ENCODE measurements at places on chromosomes 2 and 18. TPM values are rescaled to one million over a fixed set of nuclear protein-coding genes. Genes with fewer than 3 reads are reported as not detected.

The RFX8 gene
- not detected for total RNA-seq

The DPP4 gene
- total RNA-seq: not detected

The ST6GAL2 gene
- total RNA-seq: not detected

The GPBAR1 gene
- total RNA-seq: not detected

The NAT8 gene
- total RNA-seq: 2.4 TPM

The DYSF gene
- 0.56 TPM for total RNA-seq

The ITGB6 gene
- total RNA-seq: 0.03 TPM

The ANKRD29 gene
- 3.4 TPM for total RNA-seq

The NR4A2 gene
- 5.2 TPM for total RNA-seq

The SLC11A1 gene
- total RNA-seq: 0.11 TPM

The SERPINB12 gene
- total RNA-seq: not detected

DNA sequence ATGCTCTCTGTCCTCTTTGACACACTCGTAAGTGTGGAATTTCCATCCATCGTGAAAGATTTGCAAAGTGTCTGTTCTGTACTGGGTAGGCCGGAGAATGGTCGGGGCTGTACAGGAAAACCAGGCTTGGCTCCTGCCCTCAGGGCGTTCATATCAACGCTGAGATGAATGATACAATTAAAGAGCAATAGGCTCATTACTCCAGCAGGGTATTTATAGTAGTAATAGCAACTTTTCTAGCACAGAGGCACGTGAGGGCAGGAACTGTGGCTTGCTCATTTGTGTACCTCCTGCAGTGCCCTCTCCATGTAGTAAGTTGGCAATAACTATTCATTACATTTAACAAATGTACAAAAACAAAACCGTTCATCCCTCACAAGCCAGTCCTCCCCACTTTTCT, 5.3 kb upstream of the NCK2 start:
- DNase-seq: no peak

DNA sequence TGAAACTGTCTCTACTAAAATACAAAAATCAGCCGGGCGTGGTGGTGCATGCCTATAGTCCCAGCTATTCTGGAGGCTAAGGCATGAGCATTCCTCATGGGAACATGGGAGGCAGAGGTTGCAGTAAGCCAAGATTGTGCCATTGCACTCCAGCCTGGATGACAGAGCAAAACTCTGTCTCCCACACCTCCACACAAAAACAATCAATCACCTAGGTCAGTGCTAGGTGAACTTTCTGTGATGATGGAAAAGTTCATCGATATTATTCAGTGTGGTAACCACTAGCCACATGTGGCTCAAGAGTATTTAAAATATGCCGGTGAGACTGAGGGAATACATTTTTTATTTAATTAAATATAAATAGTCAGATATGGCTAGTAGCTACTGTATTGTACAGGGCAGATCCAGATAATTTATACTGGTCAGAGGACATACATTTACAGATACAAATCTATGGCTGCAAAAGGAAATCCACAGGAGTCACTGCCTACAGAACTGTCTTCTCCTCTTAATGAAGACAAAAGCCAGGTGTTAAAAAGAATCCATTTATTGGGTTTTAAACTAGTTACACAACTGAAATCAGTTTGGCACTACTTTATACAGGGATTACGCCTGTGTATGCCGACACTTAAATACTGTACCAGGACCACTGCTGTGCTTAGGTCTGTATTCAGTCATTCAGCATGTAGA, 3.9 kb upstream of the GPR75 start:
- no peak for DNase-seq

- DNase-seq: no peak
These were observed 116.5 kb upstream of the NETO1 start for GRCh38 chr18:72984290-72984689.

- DNase-seq: no peak
These were observed 547.1 kb upstream of the LINC00305 start for GRCh38 chr18:64695851-64696553.

DNA sequence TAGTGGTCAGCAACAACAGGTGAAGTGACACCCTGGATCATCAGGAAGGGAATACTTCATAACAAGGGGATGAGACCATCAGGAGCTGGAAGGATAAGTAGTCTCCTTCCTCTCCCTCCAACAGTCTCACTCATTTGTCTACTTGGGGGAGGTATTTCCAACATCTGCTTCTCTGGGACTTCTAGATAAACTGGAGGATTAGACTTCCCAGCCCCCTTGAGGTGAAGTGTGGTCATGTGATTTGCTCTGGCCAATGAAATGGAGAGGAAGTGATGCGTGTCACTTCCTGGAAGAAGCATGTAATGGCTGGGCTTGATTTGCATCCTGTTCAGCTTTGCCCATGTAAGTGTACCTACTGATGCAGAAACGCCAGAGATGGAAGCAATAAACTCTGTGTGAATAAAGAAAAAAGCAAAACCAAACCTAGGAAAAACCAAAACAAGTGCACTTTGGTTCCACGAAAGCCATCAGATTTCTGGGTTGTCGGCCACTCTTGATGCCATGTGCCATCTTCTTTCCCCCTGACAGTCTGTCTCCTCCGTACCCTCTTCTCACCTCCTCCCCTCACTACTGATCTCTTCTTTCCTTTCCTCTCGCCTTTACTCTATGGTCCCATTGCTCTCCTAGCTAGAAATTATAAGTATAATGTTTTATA, 76.1 kb upstream of the DNMT3A start:
- DNase-seq: peak; percentile 16

GRCh38 chr2:200466425-200467418, 43.1 kb downstream of the KCTD18 start:
- no peak for DNase-seq

DNA sequence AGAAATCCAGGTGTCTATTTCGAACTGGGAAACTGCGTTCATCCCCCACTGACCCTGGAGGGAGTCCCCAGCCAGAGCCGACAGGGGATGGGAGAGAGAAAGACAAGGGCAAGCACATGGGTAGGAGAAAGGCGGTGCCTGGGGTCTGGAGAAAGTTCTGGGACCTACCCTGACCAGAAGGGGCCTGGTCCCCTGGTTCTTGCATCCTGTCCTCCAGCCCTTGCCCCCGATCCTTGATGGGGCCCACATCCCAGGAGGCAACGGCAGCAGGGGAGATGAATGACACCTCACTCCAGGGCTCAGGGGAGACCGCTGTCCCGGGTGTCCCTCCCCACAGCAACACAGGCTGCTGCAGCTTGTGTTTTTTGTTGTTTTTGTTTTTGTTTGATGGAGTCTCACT, 4.9 kb downstream of the ADCY3 start:
- no peak for DNase-seq

DNA sequence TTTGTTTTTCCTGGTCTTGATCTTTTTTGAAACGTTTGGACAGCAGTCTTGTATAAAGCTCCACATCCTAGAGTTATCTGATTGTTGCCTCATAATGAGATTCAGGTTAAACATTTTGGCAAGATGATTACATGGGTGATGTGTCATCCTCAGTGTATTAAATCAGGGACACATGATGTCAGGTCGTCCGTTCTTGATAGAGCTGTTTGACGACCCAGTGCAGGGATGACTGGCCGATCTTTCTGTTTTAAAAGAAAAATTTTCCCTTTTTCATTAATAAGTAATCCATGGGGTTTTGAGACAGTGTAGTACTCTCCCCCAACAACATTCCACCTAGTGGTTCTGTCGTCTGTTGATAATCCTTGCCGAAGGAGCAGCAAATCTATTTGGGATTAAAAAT, 44.5 kb upstream of the SERPINB2 start:
- no peak for DNase-seq

- DNase-seq: no peak
These were observed 83.5 kb upstream of the SERPINE2 start for GRCh38 chr2:224122542-224122941.

- no peak for DNase-seq
These were observed 239.4 kb upstream of the TANK start for GRCh38 chr2:160920791-160921303.

DNA sequence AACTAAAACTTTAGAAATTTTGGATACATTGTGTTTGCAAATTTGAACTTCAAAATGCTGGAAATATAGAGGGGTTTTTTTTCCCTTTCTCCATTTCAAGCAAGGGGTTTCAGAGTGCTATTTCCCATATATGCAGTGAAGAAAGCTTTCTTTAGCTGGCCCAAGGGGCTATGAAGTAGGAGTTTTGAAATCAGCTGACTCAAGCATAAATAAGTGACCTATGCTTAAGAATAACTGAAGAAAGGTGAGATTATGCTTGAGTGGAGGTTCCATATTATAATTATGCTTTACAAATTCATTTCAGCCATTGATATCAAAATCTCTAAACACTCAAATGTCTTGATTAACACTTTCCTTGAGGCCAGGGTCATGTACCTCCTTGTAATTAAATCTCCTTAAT, 51.0 kb upstream of the RBBP8 start:
- DNase-seq: no peak

DNA sequence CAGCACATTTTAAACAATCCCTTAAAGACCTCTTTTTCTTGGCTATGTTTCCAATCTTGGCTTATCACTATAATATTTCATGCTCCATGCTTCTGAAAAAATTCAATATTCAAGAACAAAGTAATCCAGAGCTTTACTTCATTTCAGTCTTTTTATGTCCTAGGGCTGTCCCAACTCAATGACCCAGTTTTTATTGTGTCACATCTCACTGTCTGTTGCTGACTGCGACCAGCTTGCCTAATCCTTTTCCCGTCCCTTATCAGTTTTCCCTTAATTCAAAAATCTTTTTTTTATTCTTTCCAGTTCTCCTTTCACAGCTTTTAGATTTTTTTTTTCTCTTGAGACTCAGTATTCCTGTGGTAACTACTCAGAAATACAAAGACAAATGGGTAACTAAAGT, 10.2 kb downstream of the TMEM17 start:
- DNase-seq: no peak

DNA sequence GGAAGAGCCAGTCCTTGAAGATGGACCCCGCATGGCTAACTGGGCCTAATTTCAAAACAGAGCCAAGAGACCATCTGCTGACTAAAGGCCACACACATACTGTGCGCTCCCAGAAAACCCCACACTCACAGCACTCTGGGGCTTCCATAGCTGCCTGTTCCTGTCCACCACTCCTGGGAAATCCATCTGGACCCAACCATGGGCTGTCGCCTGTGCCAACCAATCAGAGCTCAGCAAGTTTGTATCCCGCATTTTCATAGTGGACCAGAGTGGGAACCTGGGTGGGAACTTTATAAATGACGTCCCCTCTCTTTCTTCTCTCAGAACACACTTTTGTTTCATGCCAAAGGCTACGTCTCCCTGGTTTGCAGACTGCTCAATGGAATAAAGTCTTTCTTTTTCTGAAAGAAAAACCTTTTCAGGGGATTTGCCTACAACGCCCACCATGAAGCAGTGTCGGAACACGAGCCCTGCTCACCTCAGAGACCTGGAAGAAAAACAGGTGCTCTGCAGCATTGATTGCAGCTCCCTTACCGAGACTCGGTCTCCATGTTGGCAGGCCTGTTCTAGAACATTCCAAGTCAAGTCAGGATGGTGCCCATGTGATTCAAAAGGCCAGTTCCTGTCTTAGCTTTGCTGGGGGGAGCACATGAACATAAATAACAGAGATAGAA, 137.2 kb upstream of the GPC1 start:
- no peak for DNase-seq

DNA sequence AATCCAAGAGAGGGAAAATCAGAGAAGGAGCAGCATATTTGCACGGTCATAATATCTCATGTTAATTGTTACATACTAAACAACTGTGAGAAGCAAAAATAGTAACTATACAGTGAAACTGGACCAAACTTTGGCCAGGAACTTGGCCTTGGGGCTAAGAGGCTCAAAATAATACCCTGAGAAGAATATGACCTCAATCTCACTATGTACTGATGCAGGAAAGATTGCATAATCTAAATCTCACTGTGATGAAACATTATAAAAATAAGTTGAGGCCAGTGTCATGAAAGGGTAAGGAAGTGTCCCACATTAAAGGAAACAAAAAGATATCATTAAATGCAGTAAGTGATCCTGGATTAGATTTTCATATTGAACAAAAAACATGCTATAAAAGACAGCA, 36.5 kb downstream of the ZRANB3 start:
- no peak for DNase-seq

DNA sequence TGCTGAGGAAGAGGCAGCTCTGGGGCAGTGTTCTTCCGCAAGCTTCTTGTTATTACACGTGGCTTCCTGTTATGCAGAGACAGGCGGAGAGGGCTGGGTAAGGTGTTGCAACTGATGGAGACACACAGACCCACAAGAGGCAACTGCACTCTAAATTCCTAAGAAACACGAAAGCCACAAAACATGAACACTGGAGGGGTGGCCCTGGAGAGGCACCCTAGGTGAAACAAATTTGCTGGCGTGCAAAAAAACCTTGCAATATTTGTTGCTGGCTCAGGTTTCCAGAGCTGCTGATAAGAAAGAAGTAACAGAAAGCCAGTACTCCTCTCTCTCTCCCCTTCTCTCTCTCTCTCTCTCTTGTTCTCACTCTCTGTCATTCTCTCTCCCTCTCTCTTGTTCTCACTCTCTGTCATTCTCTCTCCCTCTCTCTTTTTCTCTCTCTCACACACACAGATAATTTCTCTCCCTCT, 31.8 kb downstream of the ARHGAP25 start:
- DNase-seq: no peak

- DNase-seq: no peak
These were observed 529.1 kb upstream of the MEX3C start for GRCh38 chr18:51726614-51727013.

DNA sequence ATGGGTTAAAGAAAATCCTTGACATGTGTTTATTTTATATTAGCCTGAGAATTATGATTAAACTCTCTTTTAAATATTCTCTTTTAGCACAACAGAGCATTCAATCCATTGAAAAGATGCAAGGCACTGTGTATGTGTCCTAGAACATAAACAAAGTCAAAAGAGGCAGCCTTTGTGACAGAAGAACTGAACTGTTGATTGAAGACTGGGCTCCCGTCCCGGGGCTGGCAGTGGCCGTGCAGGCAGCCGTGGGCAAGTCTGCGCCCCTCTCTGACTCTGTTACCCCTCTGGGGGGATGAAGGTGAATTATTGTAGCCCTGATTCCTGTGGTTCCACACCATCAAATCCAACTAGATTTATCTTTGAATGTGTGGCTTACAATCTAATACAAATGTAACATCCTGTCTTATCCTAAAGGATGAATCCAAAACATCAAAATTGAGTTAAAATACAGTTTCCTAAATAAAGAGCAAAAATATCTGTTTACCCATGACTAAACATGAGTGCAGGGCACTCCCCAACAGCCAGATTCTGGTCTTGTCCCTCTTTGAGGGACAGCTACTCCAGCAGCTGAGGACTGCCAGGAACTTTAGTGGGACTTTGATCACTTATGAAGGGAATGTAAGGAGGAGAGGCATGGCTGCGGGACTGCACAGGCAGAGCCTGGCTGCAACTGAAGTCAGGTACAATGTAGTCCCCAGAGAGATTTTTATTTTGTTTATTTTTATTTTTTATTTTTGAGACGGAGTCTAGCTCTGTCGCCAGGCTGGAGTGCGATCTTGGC, 37.3 kb upstream of the SH3BP4 start:
- no peak for DNase-seq

GRCh38 chr2:204947405-204947804, 402.1 kb downstream of the PARD3B start:
- DNase-seq: no peak

All from SK-MEL-5 (cell line).